ENCODE measurements at places on chromosomes 11 and 22.

DNA sequence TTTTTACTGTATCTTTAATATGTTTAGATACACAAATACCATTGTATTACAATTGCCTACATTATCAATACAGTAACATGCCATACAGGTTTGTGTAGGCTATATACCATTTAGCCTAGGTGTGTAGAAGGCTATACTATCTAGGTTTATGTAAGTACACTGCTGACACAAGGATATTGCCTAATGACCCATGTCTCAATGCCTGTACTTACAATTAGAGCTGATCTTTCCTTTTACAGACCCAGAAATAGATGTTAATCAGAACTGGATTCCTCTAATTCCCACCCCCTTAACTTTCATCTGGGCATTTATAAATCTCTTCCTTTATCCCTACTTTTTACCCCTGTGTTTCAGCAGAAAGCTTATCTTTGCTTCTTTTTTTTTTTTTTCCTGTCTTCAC, 229.5 kb downstream of the METTL15 start:
- no peak for DNase-seq

DNA sequence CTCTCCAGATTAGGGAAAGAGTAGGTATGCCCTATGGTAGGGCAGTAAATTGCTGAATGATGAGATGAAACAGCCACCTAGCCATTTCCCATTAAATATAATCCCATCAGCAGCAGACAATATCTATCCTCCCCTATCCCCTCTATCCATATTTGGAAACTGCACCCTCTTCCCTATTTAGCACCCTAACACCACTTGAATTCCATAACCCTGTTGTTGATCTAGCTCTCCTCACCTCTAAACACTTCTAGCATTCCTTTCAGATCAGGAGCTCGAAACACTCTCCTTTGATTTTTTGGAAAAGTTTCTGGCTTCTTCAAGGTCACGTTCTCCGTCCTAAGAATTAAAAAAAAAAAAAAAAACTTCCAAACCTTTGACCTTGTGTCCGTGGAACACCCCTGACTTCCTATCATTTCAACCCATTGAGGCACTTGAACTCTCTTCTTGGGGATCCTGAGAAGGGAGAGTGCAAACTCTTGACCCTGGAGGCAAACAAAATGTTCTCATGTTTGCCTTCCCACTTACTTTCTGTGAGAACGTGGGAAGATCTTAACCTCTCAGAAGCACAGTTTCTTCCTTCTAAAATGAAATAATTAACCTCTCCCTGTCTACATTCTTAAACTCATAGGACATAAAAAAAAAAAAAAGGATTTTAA, 19.0 kb downstream of the TRIM5 start:
- no peak for DNase-seq

- DNase-seq = no peak
These were observed 497 bp upstream of the SYT12 start for GRCh38 chr11:67022341-67022933.

DNA sequence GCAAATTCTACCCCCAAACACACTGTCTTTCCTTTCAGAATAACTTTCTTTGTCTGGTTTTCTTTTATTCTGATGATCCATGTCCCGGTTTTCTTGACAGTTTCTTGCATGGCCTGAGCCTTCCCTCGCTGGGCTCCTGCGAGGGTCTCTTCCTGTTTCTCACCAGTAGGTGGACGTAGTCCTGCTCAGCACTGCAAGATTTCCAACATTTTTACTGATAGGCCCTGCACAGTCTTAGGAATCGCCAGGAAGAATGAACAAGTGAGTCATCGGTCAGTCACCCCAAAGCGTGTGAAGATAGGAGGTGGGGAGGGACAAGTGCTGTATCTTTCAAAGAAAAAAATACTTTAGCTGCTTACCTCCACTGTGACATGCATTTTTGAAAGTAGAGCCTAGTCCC, 16.9 kb upstream of the KIRREL3 start:
- DNase-seq = no peak

DNA sequence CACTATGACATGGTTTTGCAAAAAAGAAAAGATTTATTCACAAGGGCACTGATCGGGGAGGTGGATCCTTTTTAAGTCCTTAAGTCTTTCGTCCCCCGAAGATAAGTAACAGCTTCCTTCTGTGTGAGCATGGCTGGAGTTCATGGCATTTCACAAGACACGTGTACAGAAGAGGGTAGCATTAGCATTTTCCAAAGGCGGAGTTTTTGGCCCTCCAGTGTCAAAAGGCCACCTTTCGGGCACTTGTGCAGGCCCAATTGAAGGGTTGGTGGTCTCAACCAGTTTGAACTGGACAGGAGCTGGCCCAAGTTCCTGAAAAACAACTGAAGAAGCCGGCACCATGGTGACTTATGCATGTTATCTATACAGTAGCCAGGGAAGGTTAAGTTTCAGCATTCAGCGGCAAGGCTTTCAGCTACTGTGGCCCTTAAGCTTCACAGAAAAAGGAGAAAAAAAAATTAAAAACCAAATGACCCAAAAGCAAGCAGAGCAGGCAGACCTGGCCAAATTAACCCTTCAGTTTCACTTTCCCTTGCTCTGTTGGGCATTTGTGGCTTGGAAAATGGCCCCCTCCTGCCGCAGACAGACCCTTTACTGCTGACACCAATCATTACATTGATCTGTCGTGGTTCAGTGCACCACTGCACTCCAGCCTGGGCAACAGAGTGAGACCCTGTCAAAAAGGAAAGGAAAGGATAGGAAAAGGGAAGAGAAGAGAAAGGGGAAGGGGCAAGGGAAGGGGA, 18.7 kb downstream of the ZNF74 start:
- no peak for DNase-seq

DNA sequence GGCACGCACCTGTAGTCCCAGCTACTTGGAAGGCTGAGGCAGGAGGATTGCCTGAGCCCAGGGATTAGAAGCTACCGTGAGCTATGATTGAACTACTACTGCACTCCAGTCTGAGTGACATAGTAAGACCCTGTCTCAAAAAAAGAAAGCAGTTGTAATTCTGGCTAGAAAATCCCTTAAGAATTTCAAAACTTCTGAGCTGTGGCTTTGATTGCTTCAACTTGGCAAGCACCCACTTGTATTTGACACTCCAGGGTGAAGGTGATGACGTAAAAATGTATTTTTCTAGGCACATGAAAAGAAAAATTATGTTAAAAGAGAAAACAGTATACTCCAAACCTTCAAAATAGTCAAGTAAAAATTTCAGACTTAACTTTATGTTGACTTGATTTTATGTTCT, 23.6 kb upstream of the ALKBH3 start:
- DNase-seq = no peak

DNA sequence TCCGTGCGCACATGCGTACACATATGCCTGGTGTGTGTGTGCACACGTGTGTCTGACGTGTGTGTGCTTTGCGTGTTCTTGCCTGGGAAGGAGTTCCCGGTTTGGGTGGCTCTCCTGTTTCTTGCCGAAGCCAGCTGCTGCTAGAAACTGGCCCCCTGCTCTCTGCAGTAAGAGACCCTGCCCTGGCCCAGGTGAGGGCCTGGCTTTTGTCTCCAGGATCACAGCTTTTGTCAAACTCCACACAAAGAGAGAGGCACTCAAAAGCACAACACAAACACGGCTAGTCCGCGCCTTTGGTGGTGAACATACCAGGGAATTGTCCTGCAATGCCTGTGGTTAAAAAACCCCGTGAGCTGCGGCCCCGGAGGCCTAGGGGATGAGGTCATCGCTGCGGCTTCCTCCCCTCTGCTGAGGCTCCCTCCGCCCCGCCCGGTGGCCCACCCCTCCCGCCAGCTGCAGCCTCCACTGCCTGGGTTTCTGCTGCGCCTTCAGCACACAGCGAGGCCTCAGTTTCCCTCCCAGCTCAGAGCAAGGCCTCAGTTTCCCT, 88.9 kb downstream of the KCNQ1 start:
- DNase-seq = no peak

DNA sequence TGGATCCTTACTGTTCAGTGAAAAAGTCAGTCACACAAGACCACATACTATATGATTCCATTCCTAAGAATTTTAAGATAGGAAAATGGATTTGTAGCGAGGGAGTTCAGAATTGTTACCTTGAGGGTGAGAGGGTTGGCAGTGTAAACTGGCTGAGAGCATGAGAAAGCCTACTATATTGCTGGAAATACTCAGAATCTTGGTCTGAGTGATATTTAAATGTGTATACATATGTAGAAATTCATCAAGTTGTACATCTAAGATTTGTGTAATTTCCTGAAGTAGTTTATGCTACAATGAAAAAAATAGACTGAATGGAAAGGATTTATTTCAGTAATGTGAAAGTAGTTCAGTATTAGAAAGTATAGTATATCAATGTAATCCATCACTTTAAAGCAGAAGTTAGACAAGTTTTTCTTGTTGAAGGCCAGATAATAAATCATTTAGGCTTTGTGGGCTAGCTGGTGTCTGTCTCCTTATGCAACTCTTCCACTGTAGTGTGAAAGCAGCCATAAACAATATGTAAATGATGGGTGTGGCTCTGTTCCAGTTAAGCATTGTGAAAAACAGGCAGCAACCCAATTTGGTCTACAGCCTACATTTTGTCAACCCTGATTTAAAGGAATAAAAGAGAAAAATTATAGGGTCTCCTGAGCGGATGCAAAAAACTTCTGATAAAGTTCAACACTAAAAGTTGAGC, 127.2 kb upstream of the THY1 start:
- DNase-seq = no peak

DNA sequence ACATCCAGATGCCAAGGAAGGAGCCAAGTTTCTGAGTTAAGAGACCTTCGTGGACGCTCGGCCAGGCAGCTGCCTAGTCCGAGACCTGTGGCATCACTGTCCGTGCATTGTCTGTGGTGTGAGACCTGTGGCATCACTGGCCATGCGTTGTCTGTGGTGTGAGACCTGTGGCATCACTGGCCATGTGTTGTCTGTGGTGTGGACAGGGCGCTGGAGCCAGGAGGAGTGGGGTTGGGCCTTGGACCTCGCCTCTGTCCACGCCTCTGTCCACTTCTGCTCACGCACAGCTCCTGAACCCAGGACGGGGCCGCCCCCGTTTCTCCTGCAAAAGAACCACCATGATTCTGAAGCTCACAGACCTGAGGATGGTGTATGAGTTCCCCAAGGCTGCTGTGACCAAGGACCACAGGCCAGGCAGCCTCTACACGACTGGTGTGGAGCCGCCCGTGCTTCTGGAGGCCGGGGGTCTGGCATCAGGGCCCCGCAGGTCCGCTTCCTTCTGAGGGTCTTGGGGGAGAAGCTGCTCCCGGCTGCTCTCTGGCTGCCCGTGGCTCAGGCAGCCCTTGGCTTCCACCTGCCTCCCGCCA, 1218.3 kb downstream of the BRD1 start:
- DNase-seq = no peak

DNA sequence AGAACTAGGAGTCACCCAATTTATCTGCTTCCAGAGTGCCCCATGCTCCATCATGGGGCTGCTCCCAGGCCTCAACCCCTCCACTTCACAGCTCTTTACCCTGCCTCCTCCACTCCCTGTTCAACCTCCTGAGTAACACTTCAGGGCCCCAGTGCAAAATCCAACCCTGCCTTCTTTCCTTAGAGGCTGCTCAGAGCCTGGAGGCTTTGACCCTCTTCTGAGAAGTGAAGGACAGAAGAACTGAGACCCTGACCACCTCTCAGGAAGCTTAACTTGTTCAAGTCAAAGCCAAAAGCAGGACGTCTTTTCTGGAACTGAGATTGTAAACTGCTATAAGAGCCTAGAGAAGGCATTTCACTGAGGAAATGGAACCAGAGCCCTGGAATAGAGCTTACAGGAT, 15.5 kb downstream of the EIF3F start:
- DNase-seq = no peak

DNA sequence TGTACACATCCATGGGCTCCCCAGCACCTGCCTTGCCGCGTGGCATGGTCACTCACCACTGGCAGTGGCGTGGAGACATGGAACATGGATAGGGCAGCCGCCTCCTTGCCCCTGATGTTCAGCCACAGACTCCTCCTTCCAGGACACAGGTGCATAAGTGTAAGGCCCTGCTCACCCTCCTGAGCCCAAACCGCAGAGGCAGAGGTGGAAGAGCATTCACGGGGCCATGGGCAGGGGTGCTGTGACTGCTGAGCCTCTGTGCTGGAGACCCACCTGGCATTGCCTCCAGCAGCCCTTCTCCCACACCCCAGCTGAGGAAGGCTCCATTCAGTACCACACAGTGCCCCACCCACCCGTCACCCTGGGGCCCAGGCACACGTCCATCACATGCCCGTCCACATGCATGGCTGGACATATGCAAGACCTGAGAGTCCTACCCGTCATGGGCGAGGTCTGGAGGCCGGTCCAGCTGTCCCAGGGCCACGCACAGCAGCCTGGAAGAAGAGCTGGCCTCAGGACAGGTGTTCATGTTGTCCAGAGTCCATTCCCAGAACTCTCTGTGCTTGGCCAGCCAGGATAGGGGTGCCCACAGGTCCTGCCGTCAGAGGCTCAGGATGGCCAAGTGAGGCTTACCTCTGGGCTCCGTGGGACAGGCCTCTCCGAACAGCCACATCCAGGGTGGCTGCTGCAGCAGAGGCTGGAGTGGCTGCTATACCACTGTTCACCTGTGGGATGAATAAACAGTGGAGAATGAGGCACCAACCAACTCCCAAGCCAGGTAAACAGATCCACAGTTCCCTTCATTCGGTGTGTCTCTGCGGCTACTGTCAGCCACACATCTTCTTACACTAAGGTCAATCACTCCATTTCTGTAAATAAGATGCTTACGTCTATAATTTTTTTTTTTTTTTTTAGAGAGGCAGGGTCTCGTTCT, 1.7 kb upstream of the TUBGCP6 start:
- DNase-seq = no peak

DNA sequence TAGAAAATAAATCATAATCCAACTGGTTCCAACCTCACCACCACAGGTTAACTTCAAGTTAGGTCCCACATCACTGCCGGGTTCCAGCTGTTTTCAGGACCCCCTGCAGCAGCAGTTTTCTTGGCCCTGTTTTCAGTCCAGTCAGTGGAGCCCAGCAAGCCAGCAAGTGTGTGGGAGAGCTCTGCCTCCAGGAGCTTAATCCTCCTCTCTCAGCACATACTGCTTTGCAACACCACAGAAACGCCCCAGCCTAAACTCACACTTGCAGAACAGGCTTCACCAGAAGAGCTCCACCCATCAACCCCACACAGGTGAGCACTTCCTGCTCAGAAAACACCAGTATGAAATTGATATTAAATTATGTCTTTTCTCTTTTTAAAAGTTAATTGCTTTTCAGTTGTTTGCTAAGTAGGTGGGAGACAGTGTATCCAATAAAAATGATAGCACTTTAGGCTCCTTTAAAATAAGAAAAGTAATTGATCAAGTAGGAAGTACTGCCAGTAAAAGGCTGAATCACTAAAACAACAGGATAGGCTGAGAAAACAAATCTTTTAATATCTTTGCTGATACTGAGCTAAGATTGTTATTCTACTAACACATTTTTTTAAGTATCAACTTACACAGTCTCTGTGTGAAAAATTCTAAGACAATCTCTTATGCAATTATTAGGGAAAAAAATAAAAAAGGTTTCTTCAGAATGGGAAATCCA, 81.5 kb upstream of the TP53AIP1 start:
- no peak for DNase-seq
